ENCODE measurements at places on chromosomes 4 and X. TPM values are rescaled to one million over a fixed set of nuclear protein-coding genes. Genes with fewer than 3 reads are reported as not detected.

CT45A10 gene
- not detected for total RNA-seq

KLHL34 gene
- 0.18 TPM for total RNA-seq

ADAM29 gene
- not detected for total RNA-seq

BEX4 gene
- total RNA-seq = 19.6 TPM

AREG gene
- total RNA-seq = 14.0 TPM

TRIML2 gene
- not detected for total RNA-seq

All from stomach (tissue), 19 donors.